Activated naive CD4-positive, alpha-beta T cell treated with anti-CD3 and anti-CD28 coated beads, Interleukin-2, amount 50 U/mL, for 16 hours (primary cell): ENCODE measurements at places on chromosomes 4 and X.

GRCh38 chrX:122219735-122220134 lies 964.3 kb upstream of the GRIA3 start:
- no peak for DNase-seq

GRCh38 chr4:184684491-184685189 lies 35.1 kb downstream of the PRIMPOL start:
- DNase-seq, result no peak

GRCh38 chrX:10163031-10163430 lies 6.3 kb downstream of the CLCN4 start:
- no peak for DNase-seq

DNA sequence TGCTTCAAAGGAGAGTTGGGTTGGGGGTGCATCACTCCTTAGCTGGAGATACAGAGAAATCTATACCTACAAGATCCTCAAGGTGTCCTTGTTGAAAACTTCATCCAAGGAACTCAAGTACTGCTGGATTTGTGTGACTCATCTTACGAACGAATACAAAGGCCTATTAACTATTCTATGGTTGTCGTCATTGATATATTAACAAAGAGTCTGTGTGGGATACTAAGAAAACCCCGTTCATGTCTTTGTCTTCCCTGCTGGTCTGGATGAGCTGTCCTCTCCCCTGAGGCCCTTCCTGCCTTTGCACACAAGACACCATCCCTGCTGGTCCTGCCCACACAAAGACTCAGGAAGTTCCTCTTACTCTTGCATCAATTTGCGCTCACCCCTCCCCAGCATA lies 54.9 kb upstream of the IRF2 start:
- DNase-seq, result no peak

DNA sequence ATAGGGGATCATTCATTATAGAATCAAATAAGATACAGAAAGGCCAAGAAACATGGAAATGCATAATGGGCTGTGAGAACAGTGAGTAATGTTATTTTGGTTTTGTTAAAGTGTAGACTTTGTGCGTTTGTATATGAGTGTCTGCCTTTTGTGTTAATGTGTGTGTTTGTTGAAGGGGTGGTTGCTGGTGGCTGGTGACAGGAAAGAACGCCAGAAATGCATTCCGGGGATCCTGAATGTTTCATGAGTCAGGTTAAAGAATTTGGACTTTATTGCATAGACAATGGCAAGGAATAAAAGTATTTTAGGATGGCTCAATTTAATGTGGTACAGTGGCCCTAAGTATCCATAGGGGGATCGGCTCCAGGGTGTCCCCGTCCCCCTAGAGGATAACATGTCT lies 1228.9 kb downstream of the PCDH7 start:
- no peak for DNase-seq

DNA sequence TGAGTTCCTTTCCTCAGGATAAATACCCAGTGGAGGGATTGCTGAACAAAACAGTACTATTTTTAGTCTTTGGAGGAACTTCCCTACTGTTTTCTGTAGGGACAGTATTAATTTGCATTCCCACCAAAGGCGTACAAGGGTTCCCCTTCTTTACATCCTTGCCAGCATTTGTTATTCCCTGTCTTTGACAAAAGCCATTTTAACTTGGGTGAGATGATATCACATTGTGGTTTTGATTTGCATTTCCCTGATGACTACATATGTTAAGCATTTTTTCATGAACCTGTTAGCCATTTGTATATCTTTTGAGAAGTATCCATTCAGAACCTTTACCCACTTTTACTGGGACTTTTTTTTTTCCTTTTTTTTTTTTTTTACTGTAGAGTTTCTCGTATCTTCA lies 126.2 kb upstream of the ANXA10 start:
- DNase-seq, result no peak

- DNase-seq, result no peak
These were observed 227.5 kb downstream of the MGST2 start for GRCh38 chr4:139892973-139893736.

- no peak for DNase-seq
These were observed 362.0 kb upstream of the FTHL17 start for GRCh38 chrX:31433856-31434255.

DNA sequence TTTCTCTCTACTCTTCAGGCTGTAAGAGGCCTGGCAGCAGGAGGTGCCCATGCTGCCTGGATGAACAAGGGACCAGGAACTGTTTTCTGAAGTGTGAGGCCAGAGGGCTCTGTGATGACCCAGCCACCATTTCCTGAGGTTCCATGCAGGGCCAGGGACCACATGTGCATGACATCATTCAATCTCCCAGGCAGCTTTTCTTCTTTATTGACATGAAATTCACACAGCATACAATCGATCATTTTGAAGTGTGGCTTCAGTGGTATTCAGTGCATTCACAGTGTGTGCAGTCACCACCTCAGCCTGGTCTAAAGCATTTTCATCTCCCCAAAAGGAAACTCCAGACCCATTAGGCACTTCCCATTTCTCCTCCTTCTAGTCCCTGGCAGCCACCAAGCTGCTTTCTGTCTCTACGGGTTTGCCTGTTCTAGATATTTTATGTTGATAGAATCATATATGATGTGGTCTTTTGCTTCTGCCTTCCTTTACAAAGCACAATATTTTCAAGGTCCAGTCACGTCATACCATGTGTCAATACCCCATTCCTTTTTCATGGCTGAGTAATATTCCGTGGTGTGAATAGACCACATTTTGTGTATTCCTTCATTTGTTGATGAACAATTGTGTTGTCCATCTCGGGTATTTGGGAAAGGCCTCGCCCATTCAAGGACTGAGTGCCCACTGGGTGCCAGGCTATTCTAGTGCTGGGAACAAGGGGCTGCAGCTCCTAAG lies 93.1 kb downstream of the PSAPL1 start:
- DNase-seq, result no peak

DNA sequence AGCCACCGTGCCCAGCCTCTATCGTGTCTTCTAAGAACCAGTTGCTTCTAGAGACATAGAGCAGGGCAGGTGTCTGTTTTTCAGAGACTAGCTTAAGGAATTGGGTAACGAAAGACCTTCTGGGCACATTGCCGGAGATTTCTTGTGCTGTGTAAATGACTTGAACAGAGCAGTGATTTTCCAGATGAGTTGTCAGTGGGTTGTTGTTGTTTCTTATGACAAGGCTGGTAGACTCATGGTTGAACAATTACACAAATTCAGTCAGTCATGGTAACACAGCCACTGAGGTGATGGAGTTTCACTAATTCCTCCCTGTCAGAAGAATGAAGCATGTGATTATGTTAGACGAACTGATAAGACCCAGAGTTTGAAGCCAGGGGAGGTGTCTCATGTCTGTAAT lies 20.5 kb upstream of the DDX3X start:
- DNase-seq, result no peak

DNA sequence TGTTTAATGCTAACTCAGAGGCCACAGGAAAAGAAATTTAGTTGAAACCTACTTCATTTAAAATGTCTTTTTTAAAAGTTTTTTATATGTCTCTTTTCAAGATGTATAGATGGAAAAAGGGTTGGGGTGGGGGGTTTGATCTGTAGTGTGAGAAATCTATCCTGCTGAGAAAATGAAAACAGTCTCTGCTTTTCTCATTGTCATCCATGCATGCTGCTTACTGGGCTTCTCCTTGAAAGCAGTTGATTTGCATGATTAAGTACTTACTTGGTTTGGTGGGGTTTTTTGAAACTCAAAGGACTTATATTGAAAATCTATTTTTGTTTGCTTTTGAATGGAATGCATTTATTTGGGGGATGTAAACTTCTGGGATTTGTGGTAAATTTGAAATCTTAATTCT lies 313.6 kb upstream of the DKK2 start:
- DNase-seq, result no peak

DNA sequence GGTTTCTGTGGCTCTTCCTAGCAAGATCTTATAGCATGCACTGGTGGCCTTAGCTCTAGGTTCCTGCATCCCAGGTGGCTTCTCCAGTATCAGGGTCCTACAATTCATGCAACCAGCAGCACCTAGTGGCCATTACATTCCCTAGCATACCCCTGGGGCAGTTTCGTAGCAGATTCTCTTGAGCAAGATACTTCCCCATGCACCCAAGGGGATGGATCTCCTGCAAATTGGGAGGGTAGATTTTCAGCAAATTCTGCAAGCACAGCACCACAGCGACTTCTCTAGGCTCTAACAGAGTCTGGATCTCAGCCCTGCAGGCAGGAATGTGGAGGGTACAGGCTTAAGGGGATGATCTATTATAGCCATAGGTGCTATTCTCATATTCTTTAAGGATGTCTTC lies 13.1 kb upstream of the SLC9B1 start:
- no peak for DNase-seq

GRCh38 chr4:153582954-153583702 lies 101.0 kb upstream of the TLR2 start:
- no peak for DNase-seq

DNA sequence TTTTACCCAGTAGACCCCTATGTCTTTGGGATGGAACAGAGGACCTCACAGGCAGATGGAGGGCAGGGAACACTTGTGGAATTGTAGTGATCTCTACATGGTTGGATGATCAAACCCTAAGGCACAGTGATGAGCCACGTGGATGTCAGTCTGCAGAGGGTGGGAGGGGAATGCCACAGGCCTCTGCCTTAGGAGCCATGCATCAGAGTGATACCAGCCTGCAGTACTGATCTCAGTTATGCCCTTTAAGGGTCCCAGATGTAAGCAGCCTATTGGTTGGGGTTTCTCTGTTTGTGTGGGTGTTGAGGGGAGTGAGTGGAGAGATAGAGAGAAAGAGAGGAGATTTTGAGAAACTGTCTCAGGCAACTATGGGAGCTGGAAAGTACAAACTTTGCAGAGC lies 39.9 kb upstream of the XAGE1B start:
- DNase-seq, result no peak

DNA sequence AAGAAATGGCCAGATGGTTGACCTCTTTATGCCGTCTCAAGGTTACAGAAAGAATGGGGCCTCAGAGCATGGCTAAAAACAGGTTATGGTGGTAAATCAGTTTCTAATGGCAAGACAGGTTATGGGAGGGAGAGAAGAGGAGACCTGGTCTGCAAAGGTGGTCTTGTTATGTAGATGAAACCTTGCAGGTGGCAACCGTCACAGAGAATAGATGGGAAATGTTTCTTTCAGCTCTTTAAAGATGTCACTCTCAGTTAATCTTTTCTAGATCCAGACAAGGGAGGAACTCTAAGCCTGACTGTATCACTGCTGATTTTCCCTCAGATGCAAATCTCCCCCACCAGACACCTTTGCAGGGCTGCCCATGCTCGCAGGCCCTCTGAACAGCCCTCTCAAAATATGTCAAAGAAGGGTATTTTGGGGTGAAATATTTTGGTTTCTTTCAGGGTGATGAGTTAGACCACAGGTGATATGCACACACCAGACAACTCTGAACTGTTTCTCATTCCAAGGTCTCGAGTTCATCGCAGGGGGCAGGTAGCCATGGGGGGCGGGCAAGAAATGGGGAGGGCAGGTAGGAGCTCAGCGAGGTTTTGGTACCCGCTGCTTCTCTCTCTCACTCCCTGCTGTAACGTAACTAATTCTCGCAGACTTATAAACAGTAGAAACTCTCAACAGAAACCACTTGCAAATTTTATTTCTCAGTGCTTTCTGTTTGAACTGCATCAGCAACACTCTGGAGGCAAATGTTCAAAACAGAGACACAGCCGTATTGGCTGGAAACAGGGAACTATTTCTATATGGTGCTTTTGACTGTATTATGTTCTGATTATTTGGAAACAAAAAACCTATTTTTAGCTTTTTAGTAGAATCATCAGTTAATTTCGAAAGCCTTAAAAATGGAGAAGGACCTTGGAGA lies 32.4 kb downstream of the CASP3 start:
- DNase-seq, result no peak

DNA sequence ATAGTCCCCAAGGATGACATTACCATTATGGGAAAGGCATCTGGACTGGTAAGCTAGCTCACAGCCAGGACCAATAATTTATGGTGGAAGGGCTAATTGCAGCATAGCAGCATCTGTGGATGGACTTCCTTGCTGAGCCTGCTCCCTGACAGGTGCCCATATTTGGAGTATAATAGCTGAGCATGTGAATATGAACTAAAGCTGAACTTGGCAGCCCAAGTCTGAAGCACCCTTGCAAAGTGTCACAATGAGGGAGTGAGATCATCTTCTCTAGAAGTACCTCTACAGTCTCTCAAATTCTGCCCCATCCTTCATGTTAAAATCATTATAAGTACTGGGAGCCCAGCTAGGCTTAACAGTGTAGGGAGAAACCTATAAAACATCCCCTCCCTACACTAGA lies 128.2 kb upstream of the INPP4B start:
- no peak for DNase-seq

GRCh38 chr4:31548823-31549222 lies 828.7 kb downstream of the PCDH7 start:
- DNase-seq, result no peak

- no peak for DNase-seq
These were observed 122.3 kb upstream of the TMEM164 start for GRCh38 chrX:109880629-109881028.

GRCh38 chr4:2334826-2335728 lies 73.2 kb upstream of the MXD4 start:
- no peak for DNase-seq

- DNase-seq, result no peak
These were observed 35.0 kb upstream of the DKK2 start for GRCh38 chr4:107071108-107071507.

DNA sequence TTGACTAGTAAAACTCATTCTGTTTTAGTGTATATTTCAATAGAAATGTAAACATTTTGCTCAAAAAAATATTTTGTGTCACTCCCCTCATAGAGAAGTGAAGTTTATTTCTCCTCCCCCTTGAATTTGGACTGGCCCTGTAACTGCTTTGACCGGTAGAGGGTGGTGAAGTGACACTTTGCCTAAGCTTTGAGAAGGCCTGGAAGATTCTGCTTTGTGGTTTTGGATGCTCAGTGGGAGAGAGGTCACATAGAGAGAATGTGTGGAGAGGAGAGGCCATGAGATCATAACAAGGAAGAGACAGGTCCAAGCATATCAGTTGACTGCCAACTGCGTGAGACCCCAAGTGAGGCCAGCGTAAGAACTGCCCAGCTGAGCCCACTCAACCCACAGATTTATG lies 19.1 kb upstream of the ARX start:
- no peak for DNase-seq

DNA sequence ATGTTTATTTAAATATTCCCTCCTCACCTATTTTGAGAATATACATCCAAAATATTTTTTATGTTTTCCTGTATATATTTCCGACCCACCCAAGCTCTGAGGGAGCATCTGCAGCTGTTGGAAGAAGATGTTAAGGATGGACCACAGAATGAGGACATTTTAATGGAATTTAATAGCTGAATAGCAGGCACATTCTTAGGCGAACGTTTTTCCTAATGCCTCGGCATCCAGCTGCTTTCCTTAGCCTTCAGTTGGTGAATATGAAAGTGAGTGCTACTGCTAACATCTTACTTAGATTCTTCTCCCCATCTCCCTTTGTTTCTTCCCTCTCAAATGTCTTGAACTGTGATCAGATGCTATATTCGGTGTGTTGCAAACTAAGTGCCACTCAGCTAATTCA lies 158.0 kb upstream of the CTSO start:
- no peak for DNase-seq

GRCh38 chrX:41946989-41947612 lies 23.7 kb upstream of the CASK start:
- DNase-seq, result no peak

- DNase-seq, result no peak
These were observed 109.8 kb upstream of the HPGD start for GRCh38 chr4:174631901-174632758.
